Right ventricle myocardium inferior (tissue), 1 donor: ENCODE measurements at places on chromosomes 5 and 9. TPM values are rescaled to one million over a fixed set of nuclear protein-coding genes. Genes with fewer than 3 reads are reported as not detected.

The PDE6A gene
- 0.05 TPM for total RNA-seq

The SPATA9 gene
- total RNA-seq = not detected

The SPATA6L gene
- 0.38 TPM for total RNA-seq

DNA sequence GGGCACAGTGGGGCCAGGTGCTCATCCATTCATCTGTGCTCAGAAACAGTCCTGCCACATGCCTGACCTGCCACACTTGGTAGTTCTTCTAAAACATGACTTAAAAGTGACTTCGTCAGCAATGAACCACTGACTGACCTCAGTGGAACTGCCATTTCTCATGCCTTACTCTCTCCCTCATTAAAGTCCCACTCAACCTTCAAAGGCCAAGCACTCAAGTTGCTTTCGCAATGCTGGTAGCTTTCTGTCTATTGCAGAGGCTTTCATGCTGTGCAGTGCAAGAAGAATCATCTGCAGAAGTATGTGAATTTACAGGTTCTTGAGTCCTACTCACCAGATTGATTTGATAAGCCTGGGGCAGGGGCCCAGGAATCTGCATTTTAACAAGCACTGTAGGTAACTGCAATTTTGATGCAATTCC lies 23.9 kb downstream of the B4GALT1 start:
- DNase-seq = no peak

- DNase-seq = no peak
Observed at GRCh38 chr5:131198625-131199024, 27.9 kb downstream of the LYRM7 start.

DNA sequence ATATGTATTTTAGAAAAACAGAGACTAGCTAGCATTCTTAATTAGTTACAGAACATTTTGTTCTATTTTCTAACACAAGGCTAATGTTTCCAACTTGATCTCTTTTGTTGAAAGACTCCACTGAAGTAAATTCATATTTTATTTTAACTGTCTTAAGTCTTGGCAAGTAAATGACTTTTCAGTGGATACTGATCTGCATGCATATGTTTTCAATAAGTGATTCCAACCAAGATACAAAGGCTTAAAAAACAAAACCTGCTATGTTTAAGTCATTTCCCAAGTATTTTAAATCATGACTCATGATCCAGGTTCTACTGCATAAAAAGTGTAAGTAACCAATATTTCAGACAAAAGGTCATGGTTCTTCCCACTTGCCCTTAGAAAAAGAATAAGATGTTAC lies 5.7 kb downstream of the CDO1 start:
- DNase-seq = no peak

DNA sequence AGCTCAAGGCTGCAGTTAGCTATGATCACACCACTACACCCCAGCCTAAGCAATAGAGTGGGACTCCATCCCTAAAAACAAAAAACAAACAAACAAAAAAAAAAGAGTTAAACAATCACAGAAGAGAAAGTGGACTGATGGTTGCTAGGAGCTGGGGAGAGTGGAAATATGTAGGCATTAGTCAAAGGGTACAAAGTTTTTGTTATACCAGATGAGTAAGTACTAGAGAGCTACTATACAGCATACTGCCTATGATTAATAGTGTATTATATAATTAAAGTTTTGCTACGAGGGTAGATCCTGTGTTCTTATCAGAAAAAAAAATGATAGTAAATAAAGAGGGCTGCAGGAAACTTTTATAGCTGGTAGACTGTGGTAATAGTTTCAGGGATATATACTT lies 538.6 kb downstream of the ELAVL2 start:
- DNase-seq = no peak

GRCh38 chr9:70318002-70318401 lies 59.2 kb downstream of the SMC5 start:
- DNase-seq = no peak

- no peak for DNase-seq
Observed at GRCh38 chr5:54761213-54761701, 224.1 kb downstream of the ESM1 start.

DNA sequence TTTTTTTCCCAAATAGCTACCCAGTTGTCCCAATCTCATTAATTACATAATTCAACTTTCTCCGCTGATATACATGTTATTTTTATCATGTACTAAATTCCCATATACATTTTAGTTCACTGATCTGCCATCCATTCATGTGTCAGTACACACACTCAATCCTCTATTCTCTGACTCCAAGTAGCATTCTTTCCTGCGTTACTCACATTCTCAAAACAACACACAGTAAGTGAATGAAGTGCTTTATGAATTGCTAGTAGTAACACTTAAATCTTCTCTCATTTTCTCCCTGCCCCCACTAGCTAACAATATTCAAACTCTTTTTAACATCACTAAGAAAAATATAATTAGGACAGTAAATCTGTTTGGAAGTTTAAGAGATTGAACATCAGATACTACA lies 8.9 kb downstream of the ZNF366 start:
- DNase-seq = no peak
